ENCODE measurements at places on chromosomes 12 and 14.
A peak's percentile ranks its signal among the peaks of the same experiment; 100 is the strongest.

- DNase-seq, result no peak
These were observed 58.9 kb upstream of the SRRM4 start for GRCh38 chr12:118922405-118922804.

GRCh38 chr14:88233915-88234314 lies 89.2 kb downstream of the KCNK10 start:
- DNase-seq, result peak; percentile 10

GRCh38 chr14:61477712-61478462 lies 156.5 kb downstream of the PRKCH start:
- DNase-seq, result no peak

DNA sequence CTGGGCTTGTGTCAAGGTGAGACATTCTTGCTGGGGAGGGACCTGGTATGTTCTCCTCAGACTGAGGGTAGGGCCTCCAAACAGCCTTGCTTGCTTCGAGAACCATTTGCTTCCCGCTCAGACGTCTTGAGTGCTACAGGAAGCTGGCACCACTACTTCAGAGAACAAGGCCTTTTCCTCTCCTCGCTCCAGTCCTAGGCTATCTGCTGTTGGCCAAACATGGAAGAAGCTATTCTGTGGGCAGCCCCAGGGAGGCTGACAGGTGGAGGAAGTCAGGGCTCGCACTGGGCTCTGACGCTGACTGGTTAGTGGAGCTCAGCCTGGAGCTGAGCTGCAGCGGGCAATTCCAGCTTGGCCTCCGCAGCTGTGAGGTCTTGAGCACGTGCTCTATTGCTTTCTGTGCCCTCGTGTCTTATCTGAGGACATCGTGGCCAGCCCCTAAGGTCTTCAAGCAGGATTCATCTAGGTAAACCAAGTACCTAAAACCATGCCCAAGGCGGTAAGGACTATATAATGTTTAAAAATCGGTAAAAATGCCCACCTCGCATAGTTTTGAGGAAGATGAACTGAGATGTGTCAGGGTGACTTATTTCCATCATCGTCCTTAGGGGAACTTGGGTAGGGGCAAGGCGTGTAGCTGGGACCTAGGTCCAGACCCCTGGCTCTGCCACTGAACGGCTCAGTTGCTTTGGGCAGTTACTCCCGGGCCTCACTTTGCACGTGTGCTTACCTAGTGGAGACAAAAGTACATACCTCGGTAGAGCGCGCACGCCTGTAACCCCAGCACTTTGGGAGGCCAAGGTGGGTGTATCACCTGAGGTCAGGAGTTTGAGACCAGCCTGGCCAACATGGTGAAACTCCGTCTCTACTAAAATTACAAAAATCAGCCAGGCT lies 4.3 kb downstream of the GAPDH start:
- peak; percentile 59 for DNase-seq

DNA sequence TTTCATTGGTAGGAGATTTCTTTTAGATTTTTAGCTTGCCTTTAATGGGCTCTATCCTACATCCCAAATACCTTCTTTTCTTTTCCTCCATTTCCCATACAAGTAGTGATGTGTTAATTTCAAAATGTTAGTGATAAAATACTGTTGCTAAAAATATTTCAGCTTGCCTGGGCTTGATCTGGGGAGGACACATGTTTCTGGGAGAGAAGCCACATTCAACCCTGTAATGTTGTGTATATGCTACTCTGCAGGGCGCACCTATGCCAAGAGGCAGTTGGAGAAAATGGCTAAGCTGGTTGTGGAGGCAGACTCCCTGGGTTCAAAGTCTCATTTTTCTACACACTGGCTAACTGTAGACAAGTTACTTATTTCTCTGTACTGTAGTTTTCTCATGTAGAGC lies 26.3 kb downstream of the FLRT2 start:
- DNase-seq, result no peak

- DNase-seq, result no peak
These were observed 26.3 kb downstream of the WNT5B start for GRCh38 chr12:1655225-1655788.

DNA sequence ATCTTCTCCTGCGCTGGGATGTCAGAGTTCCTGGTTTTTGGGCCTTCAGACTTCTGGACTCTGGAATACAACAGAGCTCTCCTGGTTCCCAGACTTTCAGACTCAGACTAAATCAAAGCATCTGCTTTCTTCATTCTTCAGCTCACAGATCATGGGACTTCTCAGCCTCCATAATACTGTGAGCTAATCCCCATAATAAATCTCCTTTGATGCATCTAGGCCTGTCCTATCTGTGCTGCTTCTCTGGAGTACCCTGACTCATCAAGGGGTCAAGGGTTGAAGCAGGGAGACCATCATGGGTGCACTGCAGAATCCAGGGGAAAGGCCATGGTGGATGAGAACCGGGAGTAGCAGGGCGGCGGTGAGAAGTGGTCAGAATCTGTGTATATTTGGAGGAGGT lies 1094.1 kb upstream of the TMEM132C start:
- no peak for DNase-seq

GRCh38 chr14:33842299-33842698 lies 108.6 kb downstream of the EGLN3 start:
- no peak for DNase-seq

GRCh38 chr14:57400556-57401494 lies 10.4 kb downstream of the NAA30 start:
- DNase-seq, result no peak

DNA sequence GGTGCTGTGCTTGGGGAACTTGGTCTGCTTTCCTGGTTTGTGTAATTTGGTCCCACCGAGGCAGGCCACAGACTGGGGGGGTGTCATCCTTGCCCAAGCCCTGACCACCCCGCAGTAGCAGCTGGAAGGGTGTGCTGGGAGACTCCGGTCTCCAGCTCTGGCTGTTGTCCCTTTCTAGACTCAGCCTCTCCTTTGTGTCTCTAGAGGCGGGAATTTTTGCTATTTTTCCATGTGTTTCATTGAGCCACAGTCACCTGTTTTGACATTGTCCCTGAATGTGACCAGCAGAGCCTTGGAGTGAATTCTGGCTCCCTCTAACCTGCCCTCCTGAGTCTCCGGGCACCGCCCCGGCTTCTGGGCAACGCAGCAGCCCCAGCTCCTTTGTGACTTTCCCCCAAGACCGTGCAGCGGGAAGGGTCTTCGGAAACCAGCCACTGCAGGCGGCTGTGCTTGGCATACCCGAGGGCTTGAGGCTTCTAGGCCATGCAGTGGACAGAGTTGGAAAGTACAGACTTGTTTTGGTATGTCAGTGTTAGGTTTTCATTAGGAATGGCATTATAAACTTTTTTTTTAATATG lies 98.6 kb downstream of the TNFAIP2 start:
- no peak for DNase-seq

DNA sequence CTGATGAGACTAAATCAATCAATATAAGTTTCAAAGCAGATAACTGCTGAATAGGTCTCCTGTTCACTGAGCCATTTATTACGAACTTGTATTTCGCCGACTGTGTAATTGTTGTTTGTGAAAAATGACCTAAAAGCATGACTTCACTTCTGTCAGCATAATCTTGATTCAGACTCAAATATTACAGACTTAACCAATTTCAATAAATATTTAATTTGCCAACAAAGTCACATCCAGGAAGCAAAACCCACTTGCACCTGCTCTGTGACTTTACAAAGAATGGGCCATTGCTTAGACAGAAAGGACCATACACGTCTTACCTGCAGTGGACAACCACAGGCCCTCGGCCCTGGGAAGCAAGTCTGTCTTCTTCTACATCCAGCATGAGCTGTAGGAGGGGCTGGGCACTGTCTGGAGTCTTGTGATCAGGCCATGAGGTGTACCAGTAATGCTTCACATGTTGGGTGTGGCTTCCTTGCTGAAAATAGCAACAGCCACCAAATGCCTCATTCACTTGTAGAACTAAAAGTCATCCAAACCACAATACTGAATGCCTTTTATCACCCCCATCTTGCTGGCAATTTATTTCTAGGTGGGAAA lies 23.5 kb upstream of the PTPRB start:
- peak; percentile 91 for DNase-seq

GRCh38 chr14:44712024-44712815 lies 205.1 kb upstream of the FSCB start:
- no peak for DNase-seq

GRCh38 chr12:132559652-132560363 lies 50.6 kb downstream of the LRCOL1 start:
- DNase-seq, result no peak

DNA sequence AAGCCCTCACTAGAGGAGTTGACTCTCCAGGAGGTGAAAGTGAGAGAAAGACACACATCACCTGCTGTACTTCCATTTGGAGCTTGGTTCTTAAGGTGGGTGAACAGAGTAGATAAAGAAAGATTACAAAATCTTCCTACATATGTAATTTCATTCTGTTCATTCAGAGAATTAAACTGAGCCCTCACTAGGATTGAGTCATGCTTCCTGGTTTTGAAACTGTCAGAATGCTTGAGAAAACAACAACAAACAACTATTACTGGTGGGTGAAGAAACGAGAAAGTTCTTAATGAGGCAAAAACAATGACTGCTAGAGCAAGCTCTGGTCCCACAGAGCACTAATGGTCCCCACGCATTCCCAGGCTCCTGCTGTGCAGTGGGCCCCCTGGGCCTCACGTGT lies 841.7 kb downstream of the VRK1 start:
- no peak for DNase-seq

DNA sequence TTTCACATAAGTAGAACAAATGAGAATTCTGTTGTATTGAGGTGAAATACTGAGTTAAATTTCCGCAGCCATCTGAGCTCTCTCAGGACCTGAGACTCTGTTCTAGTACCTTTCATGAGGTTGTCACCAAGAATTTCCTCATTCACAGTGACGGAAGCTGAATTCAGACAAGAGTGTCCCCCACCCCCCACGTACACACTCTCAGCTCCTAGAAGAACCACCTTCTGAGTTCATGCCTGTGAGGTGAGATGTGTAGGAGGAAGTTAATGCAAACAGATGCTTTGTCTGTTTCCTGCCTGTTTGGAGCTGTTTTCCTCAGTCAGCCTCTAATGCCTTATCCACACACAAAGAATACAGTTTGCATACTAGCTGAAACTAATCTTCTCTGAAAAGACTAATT lies 18.2 kb downstream of the BICDL1 start:
- no peak for DNase-seq

DNA sequence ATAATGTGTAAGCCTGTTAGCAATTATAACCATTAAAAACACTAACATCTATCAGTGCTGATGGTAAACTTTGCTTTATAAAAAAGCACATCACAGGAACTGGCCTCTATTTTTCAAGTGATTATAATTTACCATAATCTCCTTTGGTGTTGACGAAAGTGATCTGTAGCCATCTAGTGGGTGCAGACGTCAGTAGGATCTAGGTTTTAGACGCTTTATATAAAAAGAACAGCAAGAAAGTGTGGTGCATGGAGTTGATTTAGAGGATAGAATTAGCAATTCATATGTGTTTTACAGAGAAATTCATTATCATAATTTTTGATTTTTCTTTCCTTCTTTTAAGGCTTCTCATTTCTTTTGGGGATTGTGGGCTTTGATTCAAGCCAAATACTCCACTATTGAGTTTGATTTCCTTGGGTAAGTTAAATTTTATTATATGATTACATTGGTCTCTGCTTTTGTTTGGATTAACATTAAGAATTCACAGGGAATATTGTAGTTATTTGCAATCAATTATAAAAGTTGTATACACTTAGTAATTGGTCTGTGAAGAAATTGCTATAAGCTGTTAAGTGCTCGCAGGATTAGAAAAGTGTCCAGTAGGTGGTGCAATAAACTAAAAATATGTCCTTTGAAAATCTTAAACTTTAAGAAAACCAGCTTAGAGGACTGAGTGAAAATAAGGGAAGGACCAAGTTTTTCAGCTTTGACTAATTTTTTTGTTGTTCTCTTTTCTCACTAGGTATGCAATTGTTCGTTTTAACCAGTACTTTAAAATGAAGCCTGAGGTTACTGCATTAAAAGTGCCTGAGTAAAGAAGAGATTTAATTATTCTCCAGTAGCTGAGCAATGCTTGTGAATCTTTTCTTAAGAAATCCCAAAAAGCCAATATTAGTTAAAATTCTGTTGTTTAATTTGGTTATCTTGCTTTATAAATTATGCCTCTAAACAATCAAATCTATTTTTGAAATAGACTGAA lies 59.5 kb downstream of the ETNK1 start:
- DNase-seq, result peak; percentile 73

DNA sequence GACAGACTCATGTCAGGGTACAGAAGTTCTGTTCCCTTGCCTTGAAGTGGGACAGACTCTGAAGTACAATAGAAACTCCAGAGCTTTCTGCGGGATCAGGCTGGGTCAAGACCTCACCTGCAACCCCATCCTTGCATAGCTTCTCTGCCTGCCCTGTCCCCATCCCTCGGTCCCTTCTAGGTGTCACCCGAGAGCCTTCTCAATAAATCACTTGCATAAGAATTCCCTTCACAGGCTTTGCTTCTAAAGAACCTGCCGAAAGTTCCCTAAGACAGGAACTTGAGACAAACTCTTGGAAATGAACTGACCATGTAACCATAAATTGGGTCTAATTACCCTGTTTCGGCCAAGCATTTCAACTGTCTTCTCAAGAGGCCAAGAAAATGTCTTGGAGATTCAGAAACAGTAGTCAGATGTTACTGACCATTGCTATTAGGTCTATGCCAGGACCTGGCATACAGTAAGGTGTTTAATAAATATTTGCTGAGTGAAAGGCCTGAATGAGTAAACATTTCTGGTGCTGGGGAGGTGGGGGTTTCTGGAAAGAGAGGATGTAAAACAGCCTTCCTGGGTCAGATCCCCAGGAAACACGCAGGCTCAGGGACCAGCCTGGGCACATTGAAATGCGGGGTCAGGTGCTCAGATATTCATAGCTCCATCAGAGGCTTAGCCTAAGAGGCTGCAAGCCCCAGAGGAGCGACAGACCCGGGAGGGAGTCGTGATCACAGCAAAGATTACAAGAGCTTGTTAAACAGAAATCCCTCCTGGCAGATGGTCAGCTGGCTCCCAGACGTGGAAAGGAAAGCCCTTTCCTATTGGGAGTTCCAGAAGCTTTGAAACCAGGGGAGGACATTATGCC lies 226.2 kb upstream of the LHX5 start:
- peak; percentile 11 for DNase-seq

DNA sequence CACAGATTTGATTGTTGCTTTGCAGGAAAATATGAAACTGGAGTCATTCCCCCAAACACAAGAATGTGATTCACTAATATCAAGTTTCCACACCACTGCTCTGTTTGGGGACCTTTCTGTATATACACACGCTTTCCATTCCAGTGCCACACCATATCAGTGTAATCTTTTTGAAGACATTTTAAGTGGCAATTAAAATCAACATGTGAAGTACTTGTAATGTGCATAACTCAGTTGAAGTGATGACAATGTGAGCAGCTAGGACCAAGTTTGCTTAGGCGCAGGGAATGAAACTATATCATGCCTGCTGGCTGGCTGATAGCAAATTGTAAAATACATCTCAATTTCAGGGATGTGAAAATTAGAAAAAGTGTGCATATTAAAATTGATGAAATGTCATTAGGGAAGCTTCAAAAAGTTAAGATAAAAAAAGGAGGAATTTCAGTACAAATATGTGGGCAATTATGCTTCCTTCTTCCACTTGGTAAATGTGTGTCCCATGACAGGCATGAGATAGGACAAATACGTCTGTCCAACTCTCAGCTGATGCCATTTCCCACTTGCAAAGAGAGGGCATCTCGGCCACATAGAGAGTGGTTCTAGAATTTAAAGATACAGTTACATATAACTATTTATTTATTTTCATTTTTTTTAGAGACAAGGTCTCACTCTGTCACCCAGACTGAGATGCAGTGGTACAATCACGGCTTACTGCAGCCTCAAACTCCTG lies 43.7 kb downstream of the HSPB8 start:
- DNase-seq, result no peak

GRCh38 chr14:23626946-23627345 lies 9.2 kb upstream of the DHRS2 start:
- DNase-seq, result no peak

- DNase-seq, result no peak
These were observed 10.7 kb upstream of the LHX5 start for GRCh38 chr12:113482334-113482733.

Data from fibroblast of the aortic adventitia (primary cell).